ENCODE measurements at places on chromosomes 3 and 15.

- DNase-seq = no peak
These were observed 55.7 kb upstream of the LMOD3 start for GRCh38 chr3:69178082-69178481.

DNA sequence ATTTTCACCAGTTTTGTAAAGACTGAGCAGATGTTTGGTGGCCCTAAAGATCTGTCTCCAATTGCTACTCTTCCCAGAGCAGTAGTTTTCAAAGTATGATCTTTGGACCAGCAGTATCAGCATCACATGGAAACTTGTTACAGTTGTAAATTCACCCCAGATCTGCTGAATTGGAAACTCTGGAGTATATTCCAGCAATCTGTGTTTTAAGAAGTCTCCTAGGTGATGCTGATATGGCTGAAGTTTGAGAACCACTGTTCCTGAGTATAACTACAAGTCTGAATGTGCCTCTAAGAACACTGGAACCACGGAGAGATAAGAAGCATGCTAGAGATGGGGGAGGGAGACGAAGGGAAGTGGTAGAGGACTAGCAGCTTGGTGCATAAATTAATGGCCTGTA is 45.7 kb downstream of the NUDT16 start:
- no peak for DNase-seq

GRCh38 chr3:193865339-193865738 is 270.6 kb upstream of the HES1 start:
- no peak for DNase-seq

GRCh38 chr15:63157891-63158431 is 684 bp upstream of the RPS27L start:
- no peak for DNase-seq
